ENCODE measurements at places on chromosomes 7 and 10.

- DNase-seq: peak; percentile 73
These were observed at the start of gene ADRA2A for GRCh38 chr10:111076682-111077478. Gene ADRA2A (plus strand): TSS chr10:111077029. CDS start chr10:111077997, 968 bp downstream.

GRCh38 chr10:129516846-129517679, 50.0 kb downstream of the MGMT start:
- DNase-seq: no peak

- no peak for DNase-seq
These were observed 15.5 kb downstream of the AMPH start for GRCh38 chr7:38615665-38616064.

DNA sequence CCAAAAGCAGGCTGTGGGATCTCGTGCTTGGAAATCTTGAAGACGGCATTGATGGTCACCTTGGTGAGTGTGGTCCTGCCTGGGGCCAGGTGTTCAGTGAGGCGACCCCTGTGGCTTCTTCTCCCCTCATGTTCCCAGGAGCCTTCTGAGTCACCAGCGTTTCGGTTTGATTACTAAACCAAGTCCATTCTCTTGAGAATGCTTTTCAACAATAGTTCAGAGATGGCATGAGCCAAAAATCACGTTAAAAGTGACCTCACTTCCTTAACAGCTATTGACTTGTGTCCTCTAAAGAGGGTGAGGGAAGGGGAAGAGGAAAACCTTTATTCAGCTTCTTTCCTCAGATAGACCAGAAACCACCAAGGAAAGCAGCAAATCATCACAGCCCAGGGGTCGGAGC, 315.2 kb downstream of the GATA3 start:
- no peak for DNase-seq

GRCh38 chr7:14576578-14576977, 326.0 kb downstream of the DGKB start:
- no peak for DNase-seq
